ENCODE measurements at places on chromosomes 6 and 20.

- no peak for DNase-seq
Observed at GRCh38 chr20:10963717-10964266, 290.0 kb upstream of the JAG1 start.

DNA sequence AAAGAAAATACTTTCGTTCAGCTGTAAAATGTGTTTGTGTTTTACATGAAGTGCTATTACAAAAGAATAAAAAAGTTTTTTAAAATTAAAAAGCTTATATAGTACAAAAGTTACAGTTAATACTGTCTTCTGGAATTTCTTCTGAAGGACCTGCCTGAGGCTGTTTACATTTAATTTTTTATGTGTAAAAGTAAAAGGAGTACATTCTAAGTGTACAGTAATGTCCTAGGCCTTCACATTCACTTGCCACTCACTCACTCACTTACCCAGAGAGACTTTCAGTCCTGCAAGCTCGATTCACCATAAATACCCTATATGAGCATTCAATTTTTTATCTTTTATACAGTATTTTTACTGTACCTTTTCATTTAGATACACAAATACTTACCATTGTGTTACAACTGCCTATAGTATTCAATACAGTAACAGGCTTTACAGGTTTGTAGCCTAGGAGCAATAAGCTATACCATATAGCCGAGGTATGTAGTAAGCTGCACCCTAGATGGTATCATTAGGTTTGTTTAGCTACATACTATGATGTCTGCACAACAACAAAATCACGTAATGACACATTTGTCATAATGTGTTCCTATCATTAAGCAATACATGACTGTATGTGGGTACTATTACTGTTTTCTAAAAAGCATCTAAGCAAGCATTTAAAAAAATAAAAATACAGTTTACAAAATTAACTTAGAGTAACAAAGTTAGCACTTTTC, 33.0 kb downstream of the RNF146 start:
- no peak for DNase-seq

DNA sequence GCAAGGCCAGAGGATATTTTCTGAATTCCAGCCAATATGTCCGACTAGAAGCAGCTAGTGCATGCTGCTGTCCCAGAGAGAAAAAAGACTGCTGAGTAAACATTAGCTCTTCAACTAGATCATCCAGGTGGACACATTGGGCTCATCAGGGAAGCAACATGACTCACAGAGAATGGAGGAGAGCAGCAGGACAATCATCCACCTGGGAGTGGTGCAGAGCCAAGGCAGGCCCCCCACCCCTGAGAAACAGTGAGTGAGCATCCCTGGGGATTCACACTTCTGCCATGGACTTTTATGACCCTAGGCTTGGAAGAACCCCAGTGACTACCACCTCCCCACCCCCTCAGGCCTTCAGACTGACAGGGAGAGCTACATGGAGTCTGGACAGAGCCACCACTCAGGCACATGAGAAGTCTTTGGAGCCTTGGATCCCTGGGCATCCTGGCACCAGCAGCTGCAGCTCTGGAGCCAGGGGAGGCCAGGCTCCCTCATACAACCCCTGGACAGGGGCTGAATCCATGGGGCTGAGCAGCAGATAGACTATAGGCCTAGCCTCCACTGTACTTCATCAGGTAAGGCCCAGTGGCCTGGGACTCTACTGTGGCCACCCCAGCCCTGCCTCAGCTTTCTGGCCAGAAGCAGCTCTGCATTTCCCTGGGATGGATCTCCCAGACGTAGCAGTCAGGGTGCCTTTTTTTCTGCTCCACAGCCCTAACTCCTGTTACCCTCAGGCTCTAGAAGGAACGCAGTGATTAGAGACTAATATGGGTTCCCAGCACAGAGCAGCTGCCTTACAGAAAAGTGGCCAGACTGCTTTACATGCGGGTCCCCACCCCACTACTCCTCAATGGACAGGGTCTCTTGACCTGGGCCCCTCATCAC, 82.9 kb upstream of the RNF217 start:
- no peak for DNase-seq

- no peak for DNase-seq
Observed at GRCh38 chr6:45657226-45657625, 279.5 kb upstream of the SUPT3H start.

- DNase-seq = no peak
Observed at GRCh38 chr6:63058601-63059000, 152.7 kb upstream of the FKBP1C start.

GRCh38 chr6:157323255-157323965, at the start of gene TMEM242:
TMEM242 (minus strand) TSS chr6:157323519; CDS start chr6:157323499, 20 bp downstream.
- DNase-seq = peak; percentile 83

DNA sequence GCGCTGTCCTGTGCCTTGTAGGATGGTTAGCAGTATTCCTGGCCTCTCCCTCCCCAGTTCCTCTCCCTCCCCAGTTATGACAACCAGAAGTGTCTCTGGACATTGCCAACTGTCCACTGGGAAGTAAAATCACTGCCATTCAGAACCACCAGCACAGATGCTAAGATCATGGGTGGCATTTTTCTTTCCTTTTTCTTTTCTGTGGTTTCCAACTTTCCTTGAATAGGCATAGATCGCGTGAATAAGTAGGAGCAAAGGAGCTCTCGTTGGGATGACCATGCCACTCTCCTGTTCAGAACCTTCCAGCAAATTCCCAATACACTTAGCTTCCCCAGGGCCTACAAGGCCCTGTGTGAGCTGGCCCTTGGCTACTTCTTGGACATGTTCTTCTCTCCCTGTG, 59.0 kb downstream of the EYA2 start:
- DNase-seq = no peak

DNA sequence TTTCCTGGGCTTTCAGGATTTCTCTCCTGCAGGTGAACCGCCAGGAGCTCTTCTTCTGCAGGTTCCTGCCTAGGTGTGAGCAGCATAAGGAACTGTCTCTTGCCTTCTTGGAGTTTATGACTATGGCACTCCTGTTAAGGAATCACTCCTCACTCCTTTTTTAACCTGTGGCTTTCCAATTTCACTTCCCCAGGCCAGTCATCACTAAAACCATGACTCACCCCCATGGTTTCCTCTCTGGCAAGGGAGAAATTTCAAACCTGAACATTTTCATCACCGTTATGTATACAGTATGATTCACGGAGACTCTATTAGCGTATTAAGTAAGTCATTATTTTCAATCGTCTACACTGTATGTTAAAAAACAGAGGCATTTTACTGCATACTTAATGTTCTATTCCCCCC, 78.2 kb upstream of the ARID1B start:
- no peak for DNase-seq

DNA sequence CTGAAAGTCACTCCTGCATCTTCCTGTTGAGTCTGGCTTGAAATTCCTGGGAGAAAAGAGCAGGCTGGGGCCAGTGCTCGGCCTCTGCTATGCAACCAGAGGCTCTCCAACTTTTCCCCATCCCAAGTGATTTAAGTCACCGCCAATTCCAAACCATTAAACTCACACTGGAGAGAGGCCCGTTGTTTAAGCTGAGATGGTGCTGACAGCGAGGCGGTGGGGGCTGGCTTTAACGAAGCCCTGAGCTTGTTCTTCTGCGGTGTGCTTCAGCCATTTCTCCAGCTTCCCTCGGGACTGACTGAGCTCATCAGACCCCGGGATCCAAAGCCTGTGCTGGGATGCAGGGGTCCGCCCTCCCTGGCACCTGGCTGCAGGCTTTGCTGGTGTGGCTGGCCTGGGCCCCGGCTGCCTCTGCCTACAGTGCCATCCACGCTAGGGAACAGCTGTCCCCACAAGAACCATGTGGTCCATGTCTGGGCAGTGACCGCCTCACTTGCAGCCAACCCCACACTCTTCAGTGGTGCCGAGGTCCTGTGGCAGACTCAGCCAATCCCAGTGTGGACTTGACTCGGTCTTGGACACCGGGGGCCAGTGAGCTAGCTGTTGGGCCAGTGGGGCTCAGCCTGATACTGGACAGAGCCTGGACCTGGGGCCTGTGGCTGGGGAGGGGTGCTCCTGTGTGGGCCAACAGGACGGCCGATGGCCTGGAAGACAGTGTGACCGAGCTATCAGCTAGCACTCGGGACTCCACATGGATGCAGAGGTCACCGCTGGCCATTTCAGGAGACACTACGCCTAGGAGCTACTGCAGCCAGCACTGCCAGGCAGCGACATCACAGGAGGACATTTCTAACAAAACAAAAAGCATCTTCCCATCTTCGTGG, 21.2 kb downstream of the RAMACL start:
- no peak for DNase-seq

DNA sequence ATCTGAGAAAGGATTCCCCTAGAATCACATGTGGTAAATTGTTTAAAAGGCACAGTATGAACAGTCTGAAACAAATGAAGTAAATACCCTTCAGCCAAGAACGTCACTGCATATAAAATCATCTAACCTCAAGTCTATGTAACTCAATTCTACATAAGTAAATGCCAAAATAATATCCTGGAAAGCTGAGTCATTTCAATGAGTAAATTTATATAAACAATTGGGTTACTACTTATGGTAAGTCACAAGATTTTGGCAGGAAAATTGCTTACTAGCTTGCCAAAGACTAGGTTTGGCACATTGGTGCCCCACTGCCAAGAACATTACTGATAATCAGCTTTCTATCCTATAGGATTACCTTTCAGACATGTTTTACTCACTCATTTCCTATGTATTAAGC, 8.4 kb downstream of the GMDS start:
- DNase-seq = no peak

DNA sequence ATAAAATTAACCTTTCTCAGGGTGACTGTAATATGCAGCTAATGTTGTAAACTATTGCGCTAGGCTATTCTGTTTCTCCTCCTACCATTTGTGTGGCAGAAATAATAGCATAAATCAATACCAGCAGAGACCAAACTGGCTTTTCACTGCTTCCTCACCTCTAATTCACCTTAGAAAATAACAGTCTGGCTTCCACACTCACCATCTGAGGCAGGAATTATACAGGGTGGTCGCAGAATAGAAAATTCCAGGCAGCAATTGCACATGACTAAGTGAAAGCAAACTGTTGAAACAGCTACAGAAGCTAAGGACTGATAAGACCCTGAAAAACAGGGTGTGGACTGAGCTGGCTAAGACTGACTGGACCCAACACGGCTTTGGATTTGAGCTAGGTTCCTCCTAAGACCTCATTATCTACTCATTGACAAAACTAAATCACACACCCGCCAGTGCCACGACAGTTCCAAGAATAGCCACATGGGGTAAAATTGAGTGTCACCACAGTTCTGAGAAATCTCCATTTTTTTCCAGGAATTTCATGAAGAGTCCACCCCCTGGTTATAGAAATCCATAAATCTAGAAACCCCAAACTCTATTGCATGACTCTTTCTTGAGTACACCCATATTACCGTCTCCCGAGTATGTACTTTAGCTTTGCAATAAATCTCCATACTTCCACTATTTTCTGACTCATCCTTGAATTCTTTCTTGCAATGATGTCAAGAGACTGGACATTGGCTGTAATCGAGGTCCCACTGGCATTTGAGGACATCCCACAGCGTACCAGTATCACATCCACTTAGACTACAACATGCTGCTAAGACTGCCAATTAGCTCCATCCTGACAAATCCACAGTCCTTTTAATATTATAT, 60.9 kb upstream of the KCNQ5 start:
- no peak for DNase-seq

GRCh38 chr20:38873050-38873581, 53.1 kb upstream of the FAM83D start:
- DNase-seq = peak; percentile 61

DNA sequence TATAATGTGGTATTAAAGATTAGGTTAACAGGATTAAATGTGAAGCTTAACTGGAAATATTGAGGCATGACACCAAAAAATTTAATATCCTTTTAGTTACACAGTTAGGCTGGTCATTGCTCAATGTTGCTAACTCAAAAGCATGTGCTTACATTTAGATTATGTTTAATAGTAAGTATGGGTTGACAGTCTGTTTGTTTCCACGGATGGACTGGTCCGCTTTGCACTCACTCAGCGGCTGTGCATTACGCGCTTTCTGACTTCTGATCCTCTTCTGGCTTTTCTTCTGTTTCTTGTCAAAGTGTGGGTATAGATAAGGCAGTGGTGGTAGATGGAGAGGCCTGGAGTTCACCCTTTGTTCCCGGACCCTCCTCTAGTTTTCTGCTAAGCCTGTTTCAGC, 174.9 kb downstream of the RIMS1 start:
- no peak for DNase-seq

DNA sequence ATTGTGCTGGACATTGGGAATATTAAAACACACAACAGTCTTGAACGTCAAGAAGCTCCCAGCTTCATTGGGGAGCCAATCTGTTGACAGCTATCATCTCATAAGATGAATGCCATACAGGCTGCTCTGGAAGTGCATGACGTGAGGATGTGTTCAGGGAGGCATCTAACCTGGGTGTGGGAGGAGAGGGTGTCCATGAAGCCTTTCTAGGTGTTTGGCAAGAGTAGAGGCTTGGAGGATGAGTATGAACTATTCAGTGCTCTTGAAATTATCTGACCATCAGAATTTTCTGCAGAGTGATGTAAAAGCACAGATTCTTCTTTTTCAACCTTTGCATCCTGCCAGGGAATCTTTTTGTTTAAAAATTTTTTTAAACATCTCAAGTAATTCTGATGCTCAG, 11.6 kb downstream of the AKAP7 start:
- no peak for DNase-seq

- DNase-seq = no peak
Observed at GRCh38 chr20:54535746-54536145, 60.4 kb downstream of the DOK5 start.

- DNase-seq = no peak
Observed at GRCh38 chr20:42790111-42790510, 399.6 kb downstream of the PTPRT start.

DNA sequence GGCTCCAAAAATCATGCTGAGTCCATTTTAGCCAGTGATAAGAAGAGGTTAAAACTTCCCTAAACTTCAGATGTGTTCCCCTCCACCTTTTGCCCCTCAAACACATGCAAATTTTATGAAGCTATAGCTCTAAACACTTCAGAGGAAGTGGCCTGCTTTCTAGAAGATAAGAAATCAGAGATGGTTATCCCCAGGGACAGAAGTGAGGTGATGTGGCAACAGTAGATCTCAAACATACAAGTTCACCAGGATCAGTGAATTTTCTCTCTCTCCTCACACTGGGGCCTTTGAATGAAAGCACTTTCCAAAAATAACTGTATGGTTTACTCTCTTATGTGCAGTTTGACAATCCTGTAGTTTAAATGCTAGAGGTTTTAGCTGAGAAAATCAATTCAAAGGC, 332.0 kb downstream of the BTBD9 start:
- no peak for DNase-seq

DNA sequence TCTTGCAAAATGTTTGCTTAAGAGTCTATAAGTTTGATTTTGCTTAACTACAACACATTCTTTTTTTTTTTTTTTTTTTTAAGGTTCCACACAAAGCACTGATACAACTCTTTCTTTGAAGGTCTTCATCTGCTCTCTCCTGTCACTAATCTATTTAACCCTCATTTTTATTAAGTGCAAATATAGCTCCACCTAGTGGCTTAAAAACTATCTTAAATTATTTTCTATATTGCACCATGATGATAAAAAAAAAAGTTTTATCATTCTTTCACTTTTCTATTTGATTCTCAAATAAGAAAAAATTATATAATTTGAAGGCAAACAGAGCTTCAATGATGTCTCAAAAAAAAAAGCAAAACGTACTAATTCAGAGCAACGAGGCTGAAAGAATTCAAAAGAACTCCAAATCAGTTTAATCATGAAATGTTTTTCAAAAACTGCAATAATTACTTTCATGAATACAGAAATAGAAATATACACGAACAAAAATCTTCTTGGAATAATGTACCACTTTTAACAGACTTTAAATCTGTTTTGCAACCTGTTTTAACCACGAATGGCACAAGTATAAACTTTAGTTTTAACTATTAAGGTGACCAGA, 12.8 kb downstream of the ESF1 start:
- no peak for DNase-seq
